Stimulated activated CD4-positive, alpha-beta T cell treated with anti-CD3 and anti-CD28 coated beads, Interleukin-4, amount 100 ng/mL, for 1 hour (primary cell): ENCODE measurements at places on chromosomes 16 and 17.
A peak's percentile ranks its signal among the peaks of the same experiment; 100 is the strongest.

DNA sequence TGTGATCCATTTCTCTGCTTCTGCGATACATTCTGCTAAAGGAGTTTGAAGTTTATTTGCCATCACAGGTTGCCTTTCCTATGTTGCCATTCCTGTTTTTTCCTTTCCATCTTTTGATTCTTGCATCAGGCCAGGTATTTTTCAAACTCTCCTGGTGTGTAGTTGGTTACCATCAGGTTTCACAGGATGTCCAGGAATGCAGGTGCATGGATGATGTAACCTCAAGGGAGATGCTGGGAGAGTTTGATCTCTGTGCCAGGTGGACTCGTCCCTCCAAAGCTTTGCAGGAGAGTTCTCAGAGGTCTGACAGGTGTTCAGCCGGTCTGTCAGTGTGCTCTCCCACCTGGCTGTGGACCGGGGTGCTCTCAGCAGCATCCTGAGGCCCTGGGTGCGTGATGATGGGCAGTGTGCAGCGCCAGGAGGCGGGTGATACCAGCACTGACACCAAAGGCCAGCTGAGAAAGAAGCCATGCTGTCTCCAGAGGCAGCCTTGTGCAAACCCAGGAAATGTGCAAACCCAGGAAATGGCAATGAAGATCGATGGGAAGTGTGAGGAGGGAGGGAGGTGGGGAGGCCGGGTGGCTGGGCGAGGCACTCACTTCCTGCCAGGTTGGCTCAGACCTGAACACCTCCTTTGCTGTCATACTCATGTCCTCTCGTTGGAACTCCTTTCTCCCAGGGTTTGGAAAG lies 1.7 kb downstream of the ATP2C2 start:
- no peak for DNase-seq

GRCh38 chr17:75673487-75673886 lies 6.3 kb downstream of the SAP30BP start:
- DNase-seq, result no peak

GRCh38 chr16:48076455-48077012 lies 79.3 kb downstream of the ABCC12 start:
- no peak for DNase-seq

GRCh38 chr17:77802811-77803220 lies 155.7 kb upstream of the TNRC6C start:
- DNase-seq, result no peak

DNA sequence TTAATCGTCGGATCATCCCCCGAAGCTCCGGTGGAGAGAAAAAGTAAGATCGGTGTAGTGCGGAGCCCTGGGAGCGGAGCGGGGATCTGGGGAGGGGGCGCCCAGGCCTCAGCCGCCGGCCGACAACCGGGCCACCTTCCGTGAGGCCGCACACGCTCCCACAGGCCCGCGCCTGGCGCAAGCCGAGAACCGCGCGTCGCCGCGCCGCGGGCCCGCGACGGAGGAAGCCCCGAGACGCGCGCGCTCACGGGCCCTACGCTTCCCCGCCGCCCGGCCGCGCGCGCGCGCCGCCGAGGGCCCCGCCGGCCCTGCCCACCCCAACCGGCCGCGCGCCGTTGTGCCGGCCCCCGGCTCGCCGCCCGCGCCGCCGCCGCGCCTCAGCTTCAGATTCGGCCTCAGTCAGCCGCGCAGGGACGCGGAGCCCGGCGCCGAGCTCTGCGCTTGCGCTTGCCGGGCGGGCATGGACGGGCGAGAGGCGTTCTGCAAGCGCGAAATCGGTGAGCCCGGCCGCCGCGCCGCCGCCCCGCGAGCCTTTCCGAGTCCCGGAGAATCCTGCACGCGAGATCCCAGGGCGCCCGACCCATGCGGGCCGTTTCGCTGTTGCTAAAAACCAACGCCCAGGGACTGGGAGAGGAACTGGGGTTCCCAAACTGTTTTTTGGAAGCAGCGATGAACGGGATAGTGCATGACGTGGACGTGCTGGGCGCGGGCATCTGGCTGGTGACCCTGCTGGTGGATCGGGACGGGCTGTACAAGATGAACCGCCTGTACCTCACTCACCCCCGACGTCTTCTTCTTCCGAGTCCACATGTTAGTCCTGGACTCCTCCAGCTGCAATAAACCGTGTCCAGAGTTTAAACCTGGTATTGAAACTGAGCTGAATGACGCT lies 28.0 kb upstream of the LRRC37A start:
- peak; percentile 88 for DNase-seq

- DNase-seq, result no peak
Measured at GRCh38 chr16:1732071-1732470, 26.1 kb downstream of the MAPK8IP3 start.

- peak; percentile 82 for DNase-seq
Measured at GRCh38 chr16:75110637-75111513, 5.7 kb downstream of the LDHD start.

GRCh38 chr17:60862482-60862881 lies 184.8 kb downstream of the BCAS3 start:
- no peak for DNase-seq

- DNase-seq, result no peak
Measured at GRCh38 chr16:19315889-19316433, 30.4 kb downstream of the CLEC19A start.

- no peak for DNase-seq
Measured at GRCh38 chr17:39722965-39723848, 7.1 kb downstream of the MIEN1 start.

- DNase-seq, result peak; percentile 28
Measured at GRCh38 chr17:32142857-32143526, 690 bp downstream of the RHOT1 start.

DNA sequence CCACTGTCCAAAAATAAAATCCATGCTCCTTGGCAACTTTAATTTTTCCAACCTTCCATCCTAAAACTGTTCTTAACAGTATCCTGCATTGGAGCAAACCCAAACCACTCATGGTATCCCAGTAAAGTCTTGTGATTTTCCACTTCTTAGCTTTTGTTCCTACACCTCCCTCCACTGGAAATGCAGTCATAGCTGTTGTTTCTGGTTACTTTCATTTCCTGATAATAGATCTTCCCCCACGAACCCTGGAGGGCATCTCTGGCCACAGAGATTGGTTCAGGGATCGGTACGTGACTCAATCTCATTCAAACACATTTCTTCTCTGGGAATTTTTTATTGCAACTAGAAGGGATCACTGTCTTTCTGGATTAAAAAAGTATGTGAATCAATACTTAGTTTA lies 276.0 kb downstream of the GRIN2A start:
- DNase-seq, result no peak

GRCh38 chr16:70601576-70602575 lies 44.5 kb upstream of the IL34 start:
- DNase-seq, result no peak

GRCh38 chr16:78746718-78747117 lies 647.3 kb downstream of the WWOX start:
- no peak for DNase-seq

DNA sequence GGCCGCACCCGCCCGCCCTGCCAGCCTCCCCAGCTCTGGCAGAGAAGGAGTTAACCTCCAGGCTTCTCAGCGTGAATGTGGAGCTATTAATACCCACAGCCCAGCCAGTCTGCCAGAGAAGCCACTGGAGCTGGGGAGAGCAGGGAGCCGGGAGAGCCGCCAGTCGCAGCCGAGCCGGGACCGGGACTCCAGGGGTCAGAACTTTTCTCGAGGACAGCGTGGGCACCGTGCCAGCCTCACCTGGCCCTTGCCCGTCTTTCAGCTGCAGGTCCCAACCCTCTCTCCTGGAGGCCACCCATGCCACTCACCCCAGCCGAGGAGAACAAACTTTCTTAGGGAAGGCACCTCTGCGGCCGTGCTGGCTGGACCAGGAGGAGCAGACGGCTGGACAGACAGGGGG lies 33.8 kb upstream of the SBK1 start:
- no peak for DNase-seq

GRCh38 chr17:66483906-66484305 lies 181.5 kb downstream of the PRKCA start:
- DNase-seq, result no peak

DNA sequence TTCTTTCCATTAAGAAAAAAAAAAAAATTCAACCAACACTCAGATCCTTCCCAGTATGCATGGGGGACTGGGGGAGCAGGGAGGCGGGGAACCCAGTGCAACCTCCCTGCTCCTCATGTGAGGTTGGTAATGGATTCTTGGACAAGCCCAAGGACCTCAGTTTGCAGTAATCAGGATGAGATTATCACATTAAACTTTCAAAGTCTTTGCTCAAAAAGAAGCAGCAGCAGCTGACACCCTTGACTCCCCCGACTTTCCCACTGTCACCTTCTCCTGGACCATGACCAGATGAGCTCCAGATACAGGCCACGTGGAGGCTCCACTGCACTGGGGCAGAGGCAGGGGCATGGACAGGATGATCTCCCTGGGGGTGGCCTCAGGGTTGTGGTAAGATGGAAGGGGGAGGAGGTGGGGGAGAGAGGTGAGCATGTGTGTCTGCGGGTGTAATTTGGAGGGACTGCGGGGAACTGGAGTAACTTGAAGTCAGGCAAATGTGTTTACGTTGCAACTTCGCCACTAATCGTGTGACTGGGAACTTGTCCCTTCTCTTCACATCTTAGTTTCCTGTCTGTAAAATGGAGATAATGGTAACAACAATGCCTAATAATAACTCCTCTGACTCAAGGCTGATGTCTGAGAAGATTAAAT lies 19.8 kb downstream of the ZNF385C start:
- DNase-seq, result no peak

DNA sequence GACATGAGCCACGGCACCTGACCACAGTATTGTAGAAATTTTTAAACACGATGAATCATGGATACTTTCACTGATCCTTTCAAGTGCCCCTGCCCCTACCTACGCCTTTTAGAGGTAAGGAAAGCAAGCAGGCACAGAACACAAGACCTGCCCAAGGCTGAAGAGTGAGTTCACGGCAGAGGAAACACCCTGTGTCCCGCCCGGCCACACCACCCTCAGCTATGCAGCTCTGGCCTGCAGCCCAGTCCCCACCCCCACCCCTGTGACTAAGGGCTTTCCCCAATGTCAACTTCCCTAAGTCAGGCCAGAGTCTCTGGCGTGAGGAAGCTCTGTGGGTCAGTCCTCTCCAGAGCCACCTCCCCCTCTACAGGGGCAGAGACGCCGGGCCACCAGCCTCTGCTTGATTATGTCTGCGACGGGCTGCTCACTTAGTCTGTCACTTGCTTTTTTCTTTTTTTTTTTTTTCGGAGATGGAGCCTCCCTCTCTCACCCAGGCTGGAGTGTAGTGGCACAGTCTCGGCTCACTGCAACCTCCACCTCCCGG lies 8.4 kb downstream of the SLC16A5 start:
- DNase-seq, result no peak

DNA sequence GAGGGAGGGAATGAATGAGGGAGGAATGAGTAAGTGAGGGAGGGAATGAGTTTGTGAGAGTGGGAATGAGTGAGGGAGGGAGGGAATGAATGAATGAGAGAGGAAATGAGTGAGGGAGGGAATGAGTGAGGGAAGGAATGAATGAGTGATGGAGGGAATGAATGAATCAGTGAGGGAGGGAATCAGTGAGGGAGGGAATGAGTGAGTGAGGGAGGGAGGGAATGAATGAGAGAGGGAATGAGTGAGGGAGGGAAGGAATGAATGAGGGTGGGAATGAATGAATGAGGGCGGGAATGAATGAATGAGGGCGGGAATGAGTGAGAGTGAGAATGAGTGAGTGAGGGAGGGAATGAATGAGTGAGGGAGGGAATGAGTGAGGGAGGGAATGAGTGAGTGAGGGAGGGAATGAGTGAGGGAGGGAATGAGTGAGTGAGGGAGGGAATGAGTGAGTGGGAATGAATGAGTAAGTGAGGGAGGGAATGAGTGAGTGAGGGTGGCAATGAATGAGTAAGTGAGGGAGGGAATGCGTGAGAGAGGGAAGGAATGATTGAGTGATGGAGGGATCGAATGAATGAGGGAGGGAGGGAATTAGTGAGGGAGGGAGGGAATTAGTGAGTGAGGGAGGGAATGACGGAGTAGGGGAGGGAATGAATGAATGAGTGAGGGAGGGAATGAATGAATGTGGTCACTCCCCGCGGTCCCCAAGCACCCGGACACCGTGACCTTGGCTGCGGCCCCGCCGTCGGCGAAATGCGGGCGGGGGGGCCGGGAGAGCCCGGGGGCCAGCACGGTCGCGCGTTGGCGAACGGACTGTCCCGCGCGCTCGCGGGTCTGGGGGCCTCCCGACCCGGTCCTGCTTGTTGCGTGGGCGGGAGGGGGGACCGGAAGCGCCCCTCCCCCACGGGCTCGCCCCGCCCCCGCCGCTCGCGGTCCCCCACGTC lies 1.1 kb upstream of the UBE2I start:
- no peak for DNase-seq

DNA sequence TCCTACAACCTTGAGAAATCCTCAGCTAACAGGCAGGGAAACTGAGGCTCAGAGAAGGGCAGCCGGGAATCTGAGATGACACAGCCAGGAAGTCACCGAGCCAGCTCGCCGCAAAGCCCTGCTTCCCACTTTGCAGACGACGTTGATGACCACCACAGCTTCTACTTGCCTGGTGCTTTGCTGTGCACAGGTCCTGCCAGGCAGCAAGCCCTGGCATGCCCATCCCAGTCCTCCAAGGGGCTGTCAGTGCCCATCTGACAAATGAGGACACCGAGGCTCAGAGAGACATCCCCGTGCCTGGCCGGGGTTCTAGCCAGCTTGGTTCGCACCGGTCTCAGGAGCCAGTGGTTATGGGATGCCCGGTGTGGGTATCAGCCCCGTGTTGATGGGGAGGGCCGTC lies 20.1 kb downstream of the KCNJ12 start:
- DNase-seq, result no peak

GRCh38 chr17:36149296-36149820 lies 27.1 kb downstream of the TBC1D3B start:
- no peak for DNase-seq

DNA sequence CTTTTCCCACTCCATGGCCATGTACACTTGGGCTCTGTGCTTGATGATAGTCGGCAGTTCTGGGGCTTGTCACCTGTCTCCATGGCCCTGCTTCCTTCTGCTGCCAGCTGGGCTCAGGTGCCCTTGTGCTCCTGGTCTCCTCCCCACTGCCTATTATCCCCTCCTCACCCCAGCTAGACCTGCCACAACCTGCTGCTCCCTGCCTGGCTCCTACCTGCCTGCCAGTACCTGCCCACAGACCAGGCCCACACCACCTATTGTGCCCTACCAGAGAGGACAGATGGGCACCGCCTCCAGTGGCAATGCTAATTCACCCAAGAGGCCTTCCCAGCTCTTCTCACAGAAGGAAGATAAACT lies 538 bp upstream of the RAPGEFL1 start:
- peak; percentile 9 for DNase-seq

- DNase-seq, result no peak
Measured at GRCh38 chr17:16975744-16976625, 4.1 kb upstream of the TNFRSF13B start.

- DNase-seq, result no peak
Measured at GRCh38 chr16:47888142-47888541, 267.7 kb downstream of the ABCC12 start.

DNA sequence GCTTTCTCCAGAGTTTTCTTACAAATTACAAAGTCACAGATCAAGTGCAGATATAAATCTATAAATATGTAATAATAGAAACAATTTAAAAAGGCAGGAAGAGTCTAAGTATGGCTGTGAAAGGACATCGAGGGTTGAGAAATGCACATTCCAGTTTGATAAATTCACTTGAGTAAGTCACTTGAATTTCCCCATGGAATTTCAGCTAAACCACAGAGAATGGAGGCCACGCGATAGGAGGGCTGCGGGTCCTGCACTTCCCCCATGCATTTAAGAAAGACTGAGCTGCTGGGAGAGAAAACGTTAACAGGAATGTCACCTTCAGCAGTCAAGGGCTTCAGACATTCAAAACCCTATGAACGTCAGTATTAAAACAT lies 6.1 kb upstream of the MXRA7 start:
- no peak for DNase-seq
